ENCODE measurements at places on chromosomes 4 and X.

GRCh38 chr4:156884183-156884582 lies 87.4 kb downstream of the PDGFC start:
- no peak for DNase-seq

DNA sequence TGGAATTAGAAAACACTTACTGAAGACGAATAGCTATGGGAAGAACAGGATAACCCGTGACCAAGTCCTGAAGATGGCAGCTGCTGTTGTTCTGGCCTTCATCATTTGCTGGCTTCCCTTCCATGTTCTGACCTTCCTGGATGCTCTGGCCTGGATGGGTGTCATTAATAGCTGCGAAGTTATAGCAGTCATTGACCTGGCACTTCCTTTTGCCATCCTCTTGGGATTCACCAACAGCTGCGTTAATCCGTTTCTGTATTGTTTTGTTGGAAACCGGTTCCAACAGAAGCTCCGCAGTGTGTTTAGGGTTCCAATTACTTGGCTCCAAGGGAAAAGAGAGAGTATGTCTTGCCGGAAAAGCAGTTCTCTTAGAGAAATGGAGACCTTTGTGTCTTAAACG lies 2.4 kb downstream of the AGTR2 start:
- DNase-seq: no peak

DNA sequence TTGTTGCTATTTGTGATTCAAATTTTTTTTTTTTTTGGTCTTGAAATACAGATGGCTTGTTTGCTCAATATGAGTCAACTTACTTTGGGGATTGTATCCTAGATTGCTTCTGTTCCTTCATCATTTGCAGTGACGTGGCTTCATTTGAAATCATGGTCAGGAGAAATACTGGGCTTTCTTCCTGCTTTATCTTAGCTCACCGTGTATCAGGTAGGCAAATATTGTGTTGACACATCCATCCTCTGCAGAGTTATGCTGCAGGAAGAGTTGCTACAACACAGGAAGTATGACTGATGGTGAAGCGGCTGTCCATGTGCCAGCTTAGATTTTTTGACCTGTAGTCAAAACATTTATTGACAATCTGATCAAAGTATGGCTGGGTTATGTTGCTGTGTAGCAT lies 232.2 kb downstream of the C4orf33 start:
- DNase-seq: no peak

- DNase-seq: no peak
These were observed 81.6 kb downstream of the SORBS2 start for GRCh38 chr4:185730387-185730786.

DNA sequence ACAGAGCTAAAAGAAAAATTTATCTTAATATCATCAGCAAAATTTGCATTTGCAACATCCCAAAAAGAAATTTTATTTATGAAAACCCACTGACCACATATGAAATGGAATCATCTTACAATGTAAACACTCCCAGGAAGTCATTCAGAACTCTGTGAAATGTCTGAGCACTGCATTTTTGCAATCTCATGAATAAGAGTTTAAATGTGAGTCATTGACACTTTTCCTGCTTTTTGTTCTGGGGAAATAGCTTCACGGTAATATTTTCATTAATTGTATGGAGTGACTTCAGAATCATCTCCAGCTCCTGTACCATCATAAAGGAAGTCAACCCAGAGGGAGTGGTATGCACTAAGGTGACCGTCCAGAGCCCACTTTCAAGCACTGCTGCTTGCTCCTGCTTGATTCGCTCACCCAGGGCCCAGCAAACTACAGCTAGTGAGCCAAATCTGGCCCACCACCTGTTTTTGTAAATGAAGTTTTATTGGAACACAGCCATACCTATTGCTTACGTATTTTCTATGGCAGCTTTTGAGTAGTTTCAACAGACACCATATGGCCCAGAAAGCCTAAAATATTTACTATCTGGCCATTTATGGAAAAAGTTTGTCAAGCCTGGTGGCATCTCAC lies 17.2 kb downstream of the EDNRA start:
- DNase-seq: no peak

- no peak for DNase-seq
These were observed 91.8 kb downstream of the SHISA3 start for GRCh38 chr4:42489095-42489494.

DNA sequence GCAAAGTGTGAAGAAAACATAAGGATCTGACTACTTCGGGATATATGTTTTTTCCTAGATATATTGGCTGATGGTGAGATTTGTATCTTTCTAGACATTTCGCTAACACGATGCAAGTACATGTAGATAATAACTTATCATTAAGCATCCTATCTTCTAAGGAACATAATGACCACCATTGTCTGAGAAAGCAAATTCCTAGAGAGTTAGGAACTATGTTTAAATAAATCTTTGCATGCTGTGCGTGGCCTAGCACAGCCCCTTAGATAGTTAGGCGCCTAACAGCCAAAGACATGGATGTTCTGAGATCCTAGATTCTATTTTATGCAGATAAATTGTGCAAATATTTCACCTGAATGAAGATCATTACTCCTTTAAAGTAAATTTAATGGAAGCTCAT lies 3.0 kb downstream of the COL4A6 start:
- DNase-seq: no peak

DNA sequence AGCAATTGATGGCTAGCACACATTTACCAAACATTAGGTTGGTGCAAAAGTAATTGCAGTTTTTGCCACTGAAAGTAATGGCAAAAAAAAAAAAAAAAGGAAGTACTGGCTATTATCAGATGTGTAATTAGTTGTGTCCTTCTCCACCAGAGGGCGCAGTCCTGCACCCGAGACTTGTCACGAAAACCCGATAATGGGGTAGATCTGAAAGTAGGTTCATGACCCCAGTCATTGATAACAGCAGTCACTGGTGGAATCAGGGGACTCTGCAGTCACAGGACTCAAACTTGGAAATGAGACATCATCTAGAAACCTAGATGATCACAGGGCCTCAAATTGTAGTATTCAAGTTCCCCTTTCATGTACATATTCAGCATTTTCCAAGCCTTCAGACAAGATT lies 13.1 kb upstream of the ACOT9 start:
- DNase-seq: peak; percentile 57

DNA sequence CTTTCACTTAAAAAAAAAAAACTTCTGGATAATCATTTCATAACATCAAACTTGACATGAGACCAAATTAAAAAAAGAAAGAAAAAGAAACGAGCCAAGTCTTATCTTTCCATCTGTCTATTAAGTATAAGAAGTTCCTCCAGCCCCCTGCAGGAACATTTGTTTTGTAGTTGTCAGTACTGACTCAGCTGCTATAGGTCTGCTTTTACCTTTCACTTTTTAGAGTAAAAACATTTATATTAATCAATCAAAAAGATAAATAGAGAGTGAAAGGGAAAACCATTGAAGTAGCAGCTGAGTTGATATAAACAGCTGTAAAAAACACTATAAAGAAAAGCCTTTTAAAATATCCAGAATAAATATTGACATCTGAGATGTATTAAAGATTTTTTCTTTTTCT lies 46.1 kb downstream of the CCDC158 start:
- DNase-seq: no peak

- DNase-seq: no peak
These were observed 5.5 kb downstream of the MED14 start for GRCh38 chrX:40729598-40730584.

GRCh38 chr4:140702096-140702757 lies 54.0 kb downstream of the TBC1D9 start:
- DNase-seq: no peak

- no peak for DNase-seq
These were observed 365.7 kb downstream of the PPP3CA start for GRCh38 chr4:100981447-100982204.

DNA sequence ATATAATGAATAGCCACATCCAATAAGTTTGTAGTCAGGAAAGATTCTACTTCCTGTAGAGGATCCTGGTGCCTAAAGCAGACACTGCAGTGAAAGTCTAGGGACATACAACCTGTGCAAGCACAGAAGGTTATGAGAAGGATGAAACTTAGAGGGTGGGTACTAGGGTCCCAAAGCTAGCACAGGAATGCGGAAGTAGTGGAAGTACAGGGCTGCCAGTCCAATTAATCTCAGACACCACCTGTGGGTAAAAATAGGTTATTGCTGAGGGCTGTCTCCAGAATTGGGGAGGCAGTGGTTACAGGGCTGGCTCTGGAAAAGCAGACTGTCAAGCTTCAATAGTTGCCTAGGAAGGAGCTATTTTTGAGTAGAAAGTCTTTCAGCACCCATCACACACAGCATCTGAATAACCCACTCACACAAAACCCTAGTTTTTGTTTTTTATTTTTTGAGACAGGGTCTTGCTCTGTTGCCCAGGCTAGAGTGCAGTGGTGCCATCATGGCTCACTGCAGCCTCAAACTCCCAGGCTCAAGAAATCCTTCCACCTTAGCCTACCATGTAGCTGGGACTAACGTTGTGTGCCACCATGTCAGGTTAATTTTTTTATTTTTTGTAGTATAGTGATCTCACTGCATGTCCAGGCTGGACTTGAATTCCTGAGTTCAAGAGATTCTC lies 50.8 kb upstream of the ELF2 start:
- no peak for DNase-seq

GRCh38 chrX:148043271-148043855 lies 62.2 kb downstream of the FMR1NB start:
- DNase-seq: no peak

GRCh38 chr4:10077483-10078335 lies 38.9 kb downstream of the WDR1 start:
- DNase-seq: no peak

DNA sequence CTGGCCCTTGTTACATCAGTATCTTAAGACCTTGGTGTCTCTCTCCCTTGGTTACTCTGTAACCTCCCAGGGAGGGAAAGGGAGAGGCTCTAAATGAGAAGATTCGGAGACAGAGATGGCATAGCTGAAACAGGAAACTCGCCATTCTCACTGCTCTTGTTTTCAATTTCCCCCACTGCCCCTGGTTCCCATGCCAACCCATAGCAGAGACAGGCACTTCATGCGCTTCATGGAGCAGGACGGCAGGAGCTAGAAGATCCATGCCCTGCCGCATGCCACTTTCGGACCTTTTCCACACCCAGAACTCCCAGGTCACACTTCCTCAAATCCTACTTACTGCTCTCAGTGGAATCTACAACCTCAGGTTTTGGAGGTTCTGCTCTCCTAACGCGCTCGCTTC lies 3.1 kb downstream of the ZMYM3 start:
- no peak for DNase-seq

GRCh38 chrX:38803588-38804431 lies 2.6 kb downstream of the MID1IP1 start:
- DNase-seq: peak; percentile 91

- DNase-seq: no peak
These were observed 72.5 kb downstream of the FAT1 start for GRCh38 chr4:186651181-186651603.

DNA sequence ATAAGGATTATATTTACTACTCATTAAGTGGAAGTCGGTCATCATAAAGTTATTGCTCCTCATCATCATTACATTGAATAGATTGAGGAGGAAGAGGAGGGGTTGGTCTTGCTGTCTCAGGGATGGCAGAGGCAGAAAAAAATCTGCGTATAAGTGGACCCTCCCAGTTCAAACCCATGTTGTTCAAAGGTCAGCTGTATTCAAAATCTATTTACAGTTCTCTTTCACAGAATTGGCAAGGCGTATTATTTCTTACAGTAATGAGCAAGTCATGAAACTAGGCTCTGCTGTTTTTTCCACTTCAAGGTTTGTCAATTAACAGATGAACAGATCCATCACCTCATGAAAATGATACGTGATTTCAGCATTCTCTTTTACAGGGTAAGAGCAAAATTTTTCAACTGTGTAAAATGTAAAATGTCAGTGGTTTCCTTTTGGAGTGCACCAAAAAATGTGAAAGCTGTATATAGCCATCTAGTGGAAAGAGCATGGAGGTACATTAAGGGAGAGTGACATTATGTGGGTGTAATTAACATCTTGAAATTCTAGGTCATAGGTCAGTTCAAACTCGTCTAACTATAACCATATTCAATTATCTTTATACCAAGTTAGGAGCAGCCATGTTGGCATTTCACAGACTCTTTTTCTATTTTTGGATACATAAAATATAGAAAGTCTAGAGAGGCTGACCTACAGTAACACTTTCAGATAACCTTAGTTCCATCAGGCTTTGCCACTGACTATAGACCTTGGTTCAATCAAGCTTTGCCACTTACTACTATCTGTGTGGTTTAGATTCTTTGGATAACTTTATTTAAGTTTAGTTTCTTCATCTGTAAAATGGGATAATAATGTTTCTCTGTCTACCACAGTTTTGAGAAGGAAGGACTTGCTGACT lies 30.1 kb downstream of the NEIL3 start:
- no peak for DNase-seq

DNA sequence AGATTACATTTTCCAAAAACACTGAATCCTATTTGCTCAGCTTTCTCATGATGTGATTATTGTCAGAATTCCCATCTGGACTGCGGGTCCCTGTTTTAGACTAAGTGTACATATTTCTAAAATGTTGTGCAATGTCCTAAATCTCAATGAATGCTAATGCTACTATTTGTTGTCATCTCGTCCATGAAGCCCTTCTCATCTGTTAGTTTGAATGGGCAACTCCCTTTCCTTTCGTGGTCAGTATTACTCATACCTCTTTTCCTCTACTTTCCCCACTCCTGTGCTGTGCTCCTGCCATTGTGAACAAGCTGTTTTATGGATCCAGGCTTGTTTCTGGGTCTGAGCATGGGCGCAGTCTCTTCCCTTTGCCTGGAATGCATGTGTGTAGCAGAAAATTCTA lies 91.0 kb downstream of the MID1 start:
- DNase-seq: no peak

DNA sequence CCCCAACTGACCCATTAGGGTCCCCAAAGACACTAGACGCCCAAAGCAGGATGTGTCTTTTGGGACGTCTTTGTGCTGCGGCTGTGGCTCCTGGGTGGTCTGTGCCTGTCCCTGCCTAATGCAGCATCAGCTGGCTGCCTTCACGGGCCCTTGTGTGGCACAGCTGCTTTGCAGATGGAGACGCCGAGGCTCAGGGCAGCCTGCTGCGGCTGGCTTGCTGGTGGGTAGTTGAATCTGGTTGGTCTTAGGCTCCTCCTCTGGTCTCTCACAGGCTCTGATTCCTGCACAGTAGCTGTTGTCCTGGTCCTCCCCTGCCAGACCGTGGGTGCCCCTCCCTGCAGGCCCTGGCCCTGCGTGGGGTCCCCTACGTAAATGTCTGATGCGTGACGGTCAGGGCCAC lies 8.1 kb downstream of the CPZ start:
- no peak for DNase-seq
